ENCODE measurements at places on chromosomes 13 and 19.

DNA sequence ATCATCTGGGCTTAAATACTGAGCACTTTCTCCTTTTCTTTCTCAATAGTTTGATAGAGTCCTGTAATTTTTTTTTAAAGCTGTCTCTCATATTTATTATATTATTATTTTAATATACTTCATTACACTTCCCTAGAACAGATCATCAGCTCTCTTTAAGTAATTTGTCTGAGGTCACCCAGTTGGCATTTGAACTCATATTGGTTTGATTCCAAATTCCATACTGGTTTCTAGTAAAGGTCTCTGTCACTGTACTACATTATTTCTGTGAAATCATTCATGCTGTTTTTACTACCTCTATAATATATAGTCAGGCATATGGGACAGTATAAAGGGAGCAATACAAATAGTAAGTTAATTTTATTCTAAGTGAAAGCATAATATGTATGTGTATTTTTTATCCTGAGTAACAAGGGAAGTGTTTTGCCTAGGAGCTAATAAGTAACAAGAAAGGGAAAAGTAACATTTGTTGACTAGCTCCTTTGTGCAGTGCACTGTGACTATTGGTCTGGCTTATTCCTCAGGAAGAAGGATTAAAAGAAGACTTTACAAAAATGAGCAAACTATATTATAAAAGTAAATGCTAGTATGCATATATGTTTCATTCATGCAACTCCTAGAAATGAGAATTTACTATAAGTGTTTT lies 14.3 kb downstream of the LPAR6 start:
- no peak for DNase-seq

GRCh38 chr19:15091918-15092753 lies 10.1 kb downstream of the OR1I1 start:
- no peak for DNase-seq

DNA sequence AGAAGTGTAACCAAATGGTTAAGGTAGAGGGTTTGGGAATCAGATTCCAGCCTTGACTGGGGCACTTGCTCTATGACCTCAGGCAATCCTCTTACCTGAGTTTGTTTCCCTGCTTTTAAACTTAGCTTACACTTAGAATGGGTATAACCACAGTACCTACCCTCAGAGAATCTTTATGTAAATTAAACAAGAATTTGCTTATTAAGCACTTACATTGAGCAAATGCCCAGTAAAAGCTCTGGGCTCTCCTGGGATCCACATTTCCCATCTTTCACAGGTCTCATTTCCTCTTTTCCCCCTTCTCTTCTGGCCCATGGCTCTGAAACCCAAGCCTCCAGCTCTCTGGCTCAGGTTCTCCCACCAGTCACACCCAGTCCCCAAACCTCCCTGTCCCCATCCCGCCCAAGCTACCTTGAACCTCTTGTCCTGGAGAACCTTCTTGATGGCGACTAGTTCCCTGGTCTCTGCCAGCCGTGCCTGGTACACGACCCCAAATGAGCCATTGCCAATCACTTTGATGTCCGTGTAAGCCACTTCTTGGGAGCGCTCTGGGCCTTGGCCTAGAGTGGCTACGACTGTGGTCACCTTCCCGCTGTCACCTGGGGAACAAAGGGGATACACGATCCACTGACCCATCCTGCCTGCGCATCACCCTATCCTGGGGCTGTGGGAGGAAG lies 2.7 kb downstream of the GSK3A start:
- no peak for DNase-seq

DNA sequence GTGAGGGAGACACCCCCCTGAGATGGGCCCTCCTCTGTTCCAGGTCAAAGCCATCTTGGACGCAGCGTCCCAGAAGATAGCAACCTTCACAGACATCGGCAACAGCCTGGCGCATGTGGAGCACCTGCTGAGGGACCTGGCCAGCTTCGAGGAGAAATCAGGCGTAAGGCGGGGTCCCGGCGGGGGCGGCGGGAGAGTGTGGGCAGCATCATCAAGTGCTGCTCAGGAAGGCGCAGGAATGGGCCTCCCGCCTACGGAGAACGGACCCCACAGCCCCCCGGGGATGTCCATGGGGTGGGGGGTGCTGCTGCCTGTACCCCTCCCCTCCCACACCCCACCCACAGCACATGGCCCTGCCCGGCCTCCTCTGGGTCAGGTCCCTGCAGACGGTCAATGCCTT lies 31.2 kb upstream of the F7 start:
- DNase-seq, result no peak

DNA sequence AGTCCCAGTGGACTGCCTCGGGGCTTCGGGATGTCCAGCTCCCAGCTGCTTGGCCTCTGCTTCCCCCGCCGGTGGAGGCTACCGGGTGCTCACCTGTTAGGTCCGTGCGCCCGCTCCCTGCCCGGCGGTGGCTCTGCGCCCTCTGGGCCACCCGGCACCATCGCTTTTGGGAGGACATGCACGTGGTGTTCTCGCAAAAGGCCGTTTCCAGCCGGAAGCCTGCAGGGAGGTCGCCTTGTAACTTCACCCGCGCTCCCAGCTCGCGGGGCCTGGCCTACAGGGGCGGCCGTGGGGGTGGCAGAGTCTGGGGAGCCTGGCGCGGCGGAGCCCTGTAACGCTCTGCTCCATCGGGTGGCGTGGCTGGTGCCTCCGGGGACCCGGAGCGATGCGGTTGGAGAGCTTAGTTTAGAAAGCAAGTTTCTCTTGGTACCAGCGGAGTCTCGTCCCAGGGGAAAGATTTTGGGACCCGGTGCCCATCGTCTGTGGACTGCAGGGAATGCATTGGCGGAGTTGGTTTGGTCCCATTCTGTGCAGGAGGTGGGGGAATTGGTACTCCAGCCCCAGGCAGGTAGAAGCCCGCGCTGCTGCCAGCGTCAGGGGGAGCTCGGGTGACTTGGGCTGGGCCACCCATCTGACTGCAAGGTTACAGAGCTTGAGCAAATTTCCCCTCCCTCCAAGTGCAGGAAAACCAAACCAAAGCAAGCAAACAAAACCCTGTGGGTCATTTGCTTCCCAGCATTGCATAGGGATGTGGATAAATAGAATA lies 673 bp downstream of the SPATA13 start:
- peak; percentile 35 for DNase-seq

DNA sequence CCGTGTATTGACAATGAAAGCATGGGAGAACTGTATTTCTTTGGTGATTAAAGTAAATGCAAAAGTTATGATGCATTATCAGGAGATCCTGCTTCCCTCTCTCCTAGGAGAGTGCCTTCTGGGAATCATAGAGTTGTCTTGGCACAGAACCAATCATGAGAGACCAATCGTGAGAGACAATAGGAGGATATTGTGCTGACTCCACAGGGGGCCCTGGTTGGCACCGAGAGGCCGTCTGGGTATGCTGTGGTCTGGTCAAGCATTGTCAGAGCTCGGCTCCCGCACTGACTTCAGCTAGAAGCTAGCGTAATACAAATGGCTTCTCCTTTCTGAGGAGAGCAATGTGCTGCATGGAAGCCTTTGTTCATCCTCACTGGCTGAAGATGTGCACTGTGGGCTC lies 131.5 kb upstream of the GJB6 start:
- no peak for DNase-seq

- DNase-seq, result peak; percentile 41
These were observed 6.1 kb downstream of the BEST2 start for GRCh38 chr19:12757544-12758274.

DNA sequence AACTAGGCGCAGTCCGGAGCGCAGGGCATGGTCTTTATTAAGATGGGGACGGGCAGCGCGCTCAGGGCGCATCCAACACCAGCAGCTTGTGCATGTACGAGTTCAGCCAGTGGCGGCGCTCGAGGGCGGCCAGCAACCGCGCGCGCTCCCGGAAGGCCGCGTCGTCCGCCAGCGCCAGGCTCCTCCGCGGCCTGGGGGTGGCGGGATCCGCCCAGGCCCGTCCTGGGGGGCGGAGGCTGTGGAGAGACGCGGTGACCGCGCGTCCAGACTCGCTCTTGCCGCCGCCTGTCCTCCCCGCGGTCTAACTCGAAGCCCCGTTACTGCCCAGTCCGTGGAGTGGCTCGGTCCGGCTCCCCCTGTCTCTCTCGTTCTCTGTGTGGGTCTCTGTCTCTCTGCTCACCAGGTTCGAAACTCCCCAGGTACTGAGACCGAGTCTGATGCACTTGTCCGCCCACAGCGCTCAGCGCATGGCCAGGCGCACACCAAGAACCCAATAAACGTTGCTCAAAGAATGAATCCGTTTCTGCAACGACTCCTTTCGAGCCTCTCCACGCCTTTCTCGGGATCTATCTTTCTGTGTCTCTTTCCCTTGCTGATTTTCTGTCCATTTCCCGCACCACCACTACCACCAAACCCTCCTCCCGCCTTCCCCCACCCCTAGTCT lies 702 bp downstream of the PTH2 start:
- DNase-seq, result peak; percentile 25

DNA sequence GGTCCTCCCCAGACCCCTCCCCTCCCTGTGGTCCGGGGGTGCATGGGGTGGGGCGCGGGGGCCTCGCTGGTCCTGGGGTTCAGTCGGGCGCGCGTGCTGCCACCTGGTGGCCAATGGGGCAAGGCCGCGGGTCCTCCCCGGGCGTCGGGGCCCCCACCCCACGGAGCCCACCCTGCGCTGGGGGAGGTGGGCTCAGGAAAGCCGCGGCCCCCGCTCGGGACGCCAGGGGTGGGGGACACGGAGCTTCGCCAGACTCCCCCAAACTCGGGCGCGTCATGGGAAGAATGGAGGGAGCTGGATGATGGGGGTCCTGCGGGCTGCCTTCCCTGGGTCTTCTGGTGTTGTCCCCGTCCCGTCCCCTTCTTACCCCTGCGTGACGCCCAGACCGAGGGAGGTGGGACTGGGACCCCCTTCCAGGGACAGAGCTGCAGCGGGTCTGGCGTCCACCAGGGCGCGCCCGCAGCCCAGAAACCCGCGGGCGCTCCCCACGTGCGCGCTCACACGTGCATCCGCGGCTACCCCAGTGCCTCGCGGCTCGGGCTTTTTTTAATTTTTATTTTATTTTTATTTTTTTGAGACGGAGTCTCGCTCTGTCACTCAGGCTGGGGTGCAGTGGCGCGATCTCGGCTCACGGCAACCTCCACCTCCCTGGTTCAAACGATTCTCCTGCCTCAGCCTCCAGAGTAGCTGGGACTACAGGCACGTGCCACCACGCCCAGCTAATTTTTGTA lies 19.8 kb upstream of the TCF3 start:
- DNase-seq, result peak; percentile 46

- DNase-seq, result no peak
These were observed 1187.0 kb upstream of the SLC10A2 start for GRCh38 chr13:104253063-104253680.

- DNase-seq, result no peak
These were observed 4.9 kb upstream of the LYPD3 start for GRCh38 chr19:43470288-43470687.

DNA sequence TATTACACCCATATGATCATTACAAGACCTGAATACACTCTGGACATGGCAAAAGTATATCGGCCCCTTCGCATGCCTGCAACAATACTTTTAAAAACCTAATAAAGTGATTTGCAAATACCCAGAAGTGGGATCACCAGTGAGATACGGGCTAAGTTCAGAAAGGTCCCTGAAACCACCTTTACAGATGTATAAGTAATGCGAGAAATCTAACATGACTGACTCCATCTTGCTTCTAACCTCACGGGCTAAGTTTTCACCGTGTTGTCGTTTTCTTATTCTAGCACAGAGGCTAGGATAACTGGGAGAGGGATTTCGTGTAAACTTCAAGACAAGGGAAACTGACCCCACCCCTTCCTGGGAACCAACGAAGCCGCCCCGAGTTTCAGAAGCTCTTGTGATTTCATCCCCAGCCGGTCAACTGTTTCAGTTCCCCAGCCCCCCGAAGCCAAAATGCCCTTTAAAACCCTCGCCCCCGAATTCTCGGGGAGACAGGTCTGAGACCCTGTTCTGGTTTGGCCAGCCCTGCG lies 703 bp downstream of the NEK3 start:
- no peak for DNase-seq

DNA sequence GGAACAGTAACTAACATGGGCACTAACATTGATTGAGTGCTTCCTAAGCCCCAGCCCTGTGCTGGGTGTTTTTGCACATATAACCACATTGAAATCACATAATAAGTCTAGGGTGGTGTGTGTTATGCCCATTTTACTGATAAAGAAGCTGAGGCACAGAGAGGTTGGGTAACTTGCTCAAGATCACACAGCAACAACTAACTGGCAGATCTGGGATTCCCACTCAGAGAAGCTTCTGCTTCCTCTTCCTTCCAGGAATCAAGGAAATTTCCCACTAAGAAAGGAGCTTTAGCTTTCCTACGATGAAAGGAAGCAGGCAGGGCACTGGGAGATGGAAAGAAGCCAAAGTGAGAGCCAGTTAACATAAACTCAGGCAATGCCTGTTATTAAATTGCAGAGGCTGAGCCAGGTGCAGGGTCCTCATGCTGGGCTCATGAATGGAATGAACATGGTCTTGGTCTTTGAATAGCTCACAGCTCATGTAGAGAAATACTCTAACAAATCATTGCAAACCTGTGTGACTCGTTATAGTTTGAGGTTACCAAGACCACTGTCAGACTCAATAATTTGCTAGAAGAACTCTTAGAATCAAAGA lies 10.1 kb downstream of the SSC5D start:
- DNase-seq, result no peak

GRCh38 chr19:45553464-45553863 lies 31.1 kb downstream of the OPA3 start:
- no peak for DNase-seq

- DNase-seq, result no peak
These were observed 690 bp downstream of the HCN2 start for GRCh38 chr19:590396-590745.

- no peak for DNase-seq
These were observed 26.9 kb downstream of the NOTCH3 start for GRCh38 chr19:15173746-15174404.

DNA sequence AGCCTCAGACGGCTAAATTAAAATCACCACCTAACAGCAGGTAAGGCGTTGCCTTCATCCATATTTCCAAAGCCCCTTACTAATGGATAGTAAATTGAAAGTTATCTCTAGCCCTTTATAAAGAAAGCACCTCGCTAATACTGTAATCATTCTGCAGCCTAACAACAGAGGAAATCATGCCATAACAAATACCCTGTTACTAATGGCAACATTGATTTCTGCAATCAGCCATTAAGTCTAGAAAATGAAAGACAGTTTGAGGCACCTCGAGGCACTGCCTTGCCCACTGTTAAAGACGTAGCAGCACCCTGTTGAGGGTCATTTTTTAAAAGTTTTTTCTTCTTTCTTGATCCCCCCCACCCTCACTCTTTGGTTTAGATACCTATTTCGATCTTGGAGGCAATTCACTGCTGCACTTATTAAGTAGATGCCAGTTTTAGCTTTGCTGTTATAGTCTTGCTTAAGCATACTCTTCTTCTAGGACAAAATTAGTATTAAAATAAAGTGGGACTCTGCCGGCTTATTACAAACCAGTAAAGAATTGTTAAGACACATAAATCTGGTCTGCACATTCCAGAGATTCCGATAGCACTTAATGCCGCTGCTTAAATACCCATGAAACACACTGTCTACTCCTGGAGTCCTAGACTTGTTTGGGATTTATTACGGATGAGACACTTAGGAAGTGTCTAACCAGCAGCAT lies 74.8 kb downstream of the ZNF536 start:
- no peak for DNase-seq

- peak; percentile 79 for DNase-seq
These were observed 47.3 kb upstream of the SHKBP1 start for GRCh38 chr19:40529093-40529954.

Measured in activated CD4-positive, CD25-positive, alpha-beta regulatory T cell (primary cell).